ENCODE measurements at places on chromosomes 1 and 21.

DNA sequence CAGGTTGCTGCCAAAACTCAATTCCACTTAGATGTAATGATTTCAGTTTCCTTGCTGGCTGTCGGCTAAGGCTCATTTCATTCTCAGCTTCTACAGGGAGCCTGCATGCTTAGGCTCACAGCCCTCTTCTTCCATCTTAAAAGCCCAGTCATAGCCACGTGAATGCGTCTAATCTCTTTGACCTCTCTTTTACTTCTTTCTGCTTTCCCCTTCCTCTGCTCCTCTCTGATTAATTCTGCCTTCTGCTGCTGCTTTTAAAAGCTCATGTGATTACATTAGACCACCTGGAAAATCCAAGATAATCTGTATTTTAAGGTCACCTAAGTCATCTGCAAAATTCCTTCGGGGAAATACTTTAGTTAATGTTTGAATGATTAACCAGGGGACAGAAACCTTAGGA, 812.8 kb upstream of the BRINP3 start:
- no peak for DNase-seq

GRCh38 chr1:7218210-7218832, 433.1 kb downstream of the CAMTA1 start:
- DNase-seq, result no peak

- DNase-seq, result no peak
These were observed 223.4 kb downstream of the FMN2 start for GRCh38 chr1:240314845-240315801.

DNA sequence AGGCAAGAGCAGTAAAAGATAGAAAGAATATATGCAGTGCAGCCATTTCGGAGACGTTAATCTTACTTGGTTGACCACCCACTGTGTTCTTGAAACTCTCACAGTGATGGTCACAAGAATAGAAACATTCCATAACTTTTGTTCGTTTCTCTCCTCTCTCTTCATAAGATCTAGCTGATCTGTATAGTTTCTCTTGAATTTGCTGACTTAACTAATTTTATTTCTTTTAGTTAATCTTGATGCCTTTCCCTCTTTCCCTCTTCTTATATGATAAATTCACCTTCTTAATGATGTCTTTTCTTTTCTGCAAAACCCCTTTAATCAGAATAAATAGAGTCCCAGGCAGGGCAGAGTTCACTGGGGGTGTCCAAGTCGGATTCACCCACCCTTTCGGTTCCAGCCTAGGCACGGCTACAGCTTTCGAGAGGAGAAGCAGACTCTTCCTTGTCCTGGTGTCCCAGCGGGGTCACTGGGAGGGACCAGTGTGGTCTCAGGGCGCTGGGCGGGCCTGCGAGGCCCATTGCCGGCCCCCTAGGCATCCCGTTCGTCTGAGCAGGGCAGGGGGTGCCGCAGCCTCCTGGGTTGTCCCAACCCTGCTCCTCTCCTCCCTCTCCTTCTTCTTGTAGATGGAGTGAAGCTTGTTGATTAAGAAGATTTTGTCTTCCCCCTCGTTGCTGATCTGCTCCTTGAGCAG, 39.8 kb downstream of the ZNF691 start:
- DNase-seq, result no peak

DNA sequence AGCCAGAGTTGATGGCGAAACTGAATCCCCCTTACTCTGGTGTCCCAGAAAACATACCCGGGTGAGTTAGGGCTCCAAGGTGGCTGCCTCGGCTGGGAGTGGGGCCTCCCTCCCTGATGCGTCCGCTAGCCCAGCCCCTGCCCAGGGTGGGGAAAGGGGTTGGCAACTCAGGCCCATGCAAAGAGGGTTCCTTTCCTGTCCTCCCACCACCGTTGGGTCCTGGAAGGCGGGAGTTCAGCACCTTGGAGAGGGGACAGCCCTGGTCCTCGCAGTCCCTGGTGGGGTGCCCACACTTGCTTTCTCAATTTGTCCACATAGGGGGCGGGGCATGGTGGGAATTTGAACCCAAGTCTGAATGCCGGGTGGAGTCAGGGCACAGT, 6.1 kb downstream of the SRM start:
- no peak for DNase-seq

DNA sequence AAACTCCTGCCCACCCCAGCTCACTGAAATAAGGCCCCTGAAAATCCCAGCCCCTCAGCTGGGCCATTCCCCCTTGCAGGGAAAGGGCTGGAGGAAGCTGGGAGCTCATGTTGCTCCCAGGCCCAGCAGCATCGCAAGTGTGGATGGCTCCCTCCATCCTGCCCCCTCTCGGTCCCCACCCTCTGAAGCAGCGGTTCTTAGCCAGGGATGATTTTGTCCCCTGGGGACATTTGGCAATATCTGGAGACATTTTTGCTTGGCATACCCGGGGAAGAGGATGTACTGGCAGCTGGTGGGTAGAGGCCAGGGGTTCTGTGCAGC, 56.8 kb downstream of the PSMG1 start:
- DNase-seq, result no peak

DNA sequence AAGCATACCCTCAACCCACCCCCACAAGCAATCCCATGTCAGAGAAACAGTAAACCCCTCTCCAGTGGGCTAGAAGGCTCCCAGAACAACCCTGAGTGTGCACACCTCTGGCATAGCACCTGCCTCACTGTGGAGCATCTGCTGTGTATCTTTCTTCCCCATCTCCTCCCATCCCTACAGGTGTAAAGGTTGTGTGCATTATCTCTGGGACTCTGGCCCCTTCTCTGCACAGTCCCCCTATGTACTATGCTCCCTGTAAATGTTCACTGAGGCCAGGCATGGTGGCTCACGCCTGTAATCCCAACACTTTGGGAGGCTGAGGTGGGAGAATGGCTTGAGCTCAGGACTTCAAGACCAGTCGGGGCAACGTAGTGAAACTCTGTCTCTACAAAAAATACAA, 700 bp upstream of the CACNA1S start:
- no peak for DNase-seq

DNA sequence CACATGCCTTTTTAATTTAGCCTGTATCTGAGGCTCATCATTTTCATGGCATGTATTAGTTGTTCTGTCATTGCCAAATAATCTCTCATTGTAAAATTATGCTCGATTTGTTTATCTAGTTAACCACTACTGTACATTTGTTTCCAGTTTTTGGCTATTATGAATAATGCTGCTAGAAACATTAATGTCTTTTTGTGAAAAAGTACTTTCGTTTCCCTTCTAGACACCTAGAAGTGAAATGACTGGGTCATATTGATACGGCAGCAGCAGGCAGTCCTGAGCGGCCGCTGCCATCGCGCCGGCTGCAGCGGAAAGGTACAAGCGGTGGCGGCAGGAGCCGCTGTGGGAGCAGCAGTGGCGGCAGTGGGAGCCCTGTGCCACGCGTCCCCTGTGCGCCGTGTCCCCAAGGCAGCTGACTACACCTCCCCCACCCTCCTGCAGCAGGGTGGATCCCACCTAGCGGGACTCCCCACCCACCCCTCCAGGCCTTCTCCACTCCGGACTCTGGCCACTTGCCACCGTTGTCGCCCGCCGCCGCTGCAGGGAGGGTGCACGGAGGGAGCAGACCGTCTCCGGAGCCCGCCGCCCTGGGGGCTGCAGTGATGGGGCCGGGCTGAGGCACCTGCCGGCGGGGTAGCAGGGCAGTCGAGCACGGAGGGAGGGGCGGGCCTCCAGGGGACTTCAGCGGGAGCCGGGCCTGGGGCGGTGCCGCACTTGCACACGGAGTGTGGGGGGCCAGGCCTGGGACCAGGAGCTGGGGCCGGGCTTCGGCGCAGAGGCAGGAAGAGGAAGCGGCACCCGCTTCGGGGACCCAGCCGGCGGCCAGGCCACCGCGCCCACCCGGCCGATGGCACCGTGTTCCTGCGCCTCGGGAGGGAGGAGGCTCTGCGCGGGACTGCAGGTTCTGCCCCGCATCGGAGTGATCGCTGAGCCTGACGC, 66.8 kb upstream of the RGS7 start:
- no peak for DNase-seq

GRCh38 chr1:20699558-20699957, 18.2 kb downstream of the KIF17 start:
- DNase-seq, result no peak

DNA sequence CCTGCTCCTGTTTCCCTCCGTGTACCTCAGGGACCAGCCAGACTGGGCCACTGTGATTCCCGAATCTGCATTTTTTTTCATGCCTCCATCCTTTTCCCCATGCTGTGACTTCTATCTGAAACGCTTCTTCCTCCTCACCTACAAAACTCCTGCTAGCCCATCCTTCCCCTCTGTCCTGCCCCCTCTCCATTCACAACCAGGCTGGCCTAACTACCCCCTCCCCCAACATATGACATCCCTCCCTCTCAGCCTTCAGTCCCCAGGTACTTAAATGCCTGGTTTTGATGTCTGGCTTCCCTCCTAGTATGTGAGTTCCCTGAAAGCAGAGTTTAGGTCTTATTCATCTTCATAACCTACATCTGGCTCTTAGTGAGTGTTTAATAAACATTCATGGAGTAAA, 82.7 kb downstream of the TAS1R2 start:
- no peak for DNase-seq

GRCh38 chr1:159092036-159092760, 15.6 kb upstream of the AIM2 start:
- DNase-seq, result no peak

- DNase-seq, result no peak
These were observed 44.9 kb downstream of the GFI1 start for GRCh38 chr1:92441697-92442342.

DNA sequence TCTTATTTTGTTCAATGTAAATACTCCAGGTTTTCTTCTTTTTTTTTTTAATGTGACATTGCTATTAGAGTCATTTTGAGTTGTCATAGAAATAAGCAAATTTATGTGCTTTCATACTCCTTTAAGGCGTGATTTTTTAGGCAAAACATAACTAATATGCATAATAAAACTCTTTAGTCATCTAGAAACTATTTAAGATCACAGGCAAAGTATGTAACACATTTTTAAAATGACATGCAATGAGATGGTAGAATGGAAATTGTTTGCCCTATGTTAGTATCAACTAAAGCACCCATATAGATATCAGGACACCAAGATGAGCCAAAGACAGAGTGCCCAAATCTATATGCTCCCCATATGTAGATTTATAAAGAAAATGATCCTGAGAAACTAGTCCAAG, 41.5 kb upstream of the SGIP1 start:
- DNase-seq, result no peak

DNA sequence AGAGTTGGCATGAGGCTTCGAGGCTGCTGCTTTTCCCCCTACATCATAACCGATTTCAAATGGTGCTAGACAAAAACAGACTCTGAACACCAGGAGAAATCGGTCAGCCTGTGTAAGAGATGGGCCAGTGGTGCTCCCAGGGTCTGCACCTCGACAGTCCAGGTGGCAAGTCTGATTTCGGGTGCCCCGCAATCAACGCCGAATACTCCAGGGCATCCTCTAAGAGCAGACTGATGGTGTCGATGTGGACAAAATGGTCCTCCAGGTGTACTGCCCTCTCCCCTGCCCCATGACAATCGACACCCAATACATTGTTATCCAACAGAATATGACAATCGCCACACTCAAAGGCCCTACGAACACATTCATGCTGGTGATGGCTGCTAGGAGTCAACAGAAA, 50.0 kb downstream of the CD46 start:
- DNase-seq, result no peak

- DNase-seq, result no peak
These were observed 13.0 kb upstream of the RNF19B start for GRCh38 chr1:32977546-32978087.

DNA sequence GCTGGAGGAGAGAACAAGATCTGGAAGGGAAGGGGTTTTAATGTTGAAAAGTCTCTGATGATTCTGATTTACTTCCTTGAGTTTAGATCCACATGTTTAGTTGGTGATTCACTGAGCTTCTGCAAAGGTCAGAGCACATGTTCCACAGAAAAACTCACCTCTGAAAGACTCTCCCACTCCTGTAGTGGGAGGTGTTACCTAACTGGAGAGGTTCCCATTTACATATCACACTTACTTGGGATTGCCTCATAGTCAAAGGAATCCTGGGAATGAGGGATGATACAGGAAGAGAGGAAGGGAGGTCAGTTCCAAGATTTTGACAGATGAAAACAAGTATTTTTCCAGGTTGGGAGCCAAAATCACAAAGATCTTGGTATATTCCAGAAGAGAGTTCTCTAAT, 2.7 kb upstream of the NTNG1 start:
- no peak for DNase-seq

GRCh38 chr1:234921266-234922062, 207.2 kb downstream of the TOMM20 start:
- no peak for DNase-seq

- no peak for DNase-seq
These were observed 73.4 kb downstream of the SH3BGR start for GRCh38 chr21:39525129-39525528.

DNA sequence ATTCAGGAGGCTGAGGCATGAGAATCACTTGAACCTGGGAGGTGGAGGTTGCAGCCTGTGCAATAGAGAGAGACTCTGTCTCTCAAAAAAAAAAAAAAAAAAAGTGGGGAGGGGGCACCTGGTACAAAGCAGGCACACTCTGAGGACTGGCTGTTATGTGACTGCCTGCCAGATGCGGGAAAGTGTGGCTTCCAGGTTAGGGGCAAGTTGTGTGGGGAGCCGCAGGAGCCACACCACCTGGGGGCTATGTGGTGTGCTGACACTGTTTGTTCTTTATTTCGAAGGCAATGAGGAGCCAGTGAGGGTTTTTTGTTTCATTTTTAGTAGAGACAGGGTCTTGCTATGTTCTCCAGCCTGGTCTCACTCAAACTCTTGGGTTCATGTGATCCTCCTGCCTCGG, 5.7 kb downstream of the THEMIS2 start:
- DNase-seq, result no peak

DNA sequence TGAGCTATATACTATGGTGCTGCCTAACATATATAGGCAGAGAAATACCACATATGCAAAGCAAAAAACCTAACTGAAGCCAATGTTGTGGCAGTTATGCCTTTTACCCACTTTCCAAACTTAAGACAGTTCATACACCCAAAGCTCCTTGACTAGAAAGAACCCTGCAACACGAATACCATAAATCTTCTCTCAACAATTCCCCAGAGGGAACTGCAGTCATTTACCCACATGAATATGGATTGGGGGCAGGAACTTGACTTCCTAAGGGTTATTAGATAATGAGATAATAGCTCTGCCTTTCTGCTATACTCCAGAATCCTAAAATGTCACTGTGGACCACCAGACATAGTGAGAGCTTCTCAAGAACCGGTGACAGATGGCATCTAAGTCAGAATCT, 2.9 kb upstream of the ASPM start:
- DNase-seq, result no peak

- no peak for DNase-seq
These were observed 11.7 kb downstream of the DSCAM start for GRCh38 chr21:40835184-40835694.

DNA sequence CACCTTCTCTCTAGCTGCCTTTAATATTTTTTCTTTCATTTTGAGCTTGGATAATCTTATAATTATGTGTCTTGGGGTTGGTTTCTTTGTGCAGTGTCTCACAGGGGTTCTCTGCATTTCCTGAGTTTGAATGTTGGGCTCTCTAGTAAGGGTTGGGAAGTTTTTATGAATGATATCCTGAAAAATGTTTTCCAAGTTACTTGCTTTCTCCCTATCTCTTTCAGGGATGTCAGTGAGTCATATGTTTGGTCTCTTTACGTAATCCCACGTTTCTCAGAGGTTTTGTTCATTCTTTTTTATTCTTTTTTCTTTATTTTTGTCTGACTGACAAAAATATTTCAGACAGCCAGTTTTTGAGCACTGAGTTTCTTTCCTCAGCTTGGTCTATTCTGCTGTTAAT, 55.4 kb upstream of the CCDC190 start:
- DNase-seq, result no peak
